ENCODE measurements at places on chromosomes 11 and 22.

DNA sequence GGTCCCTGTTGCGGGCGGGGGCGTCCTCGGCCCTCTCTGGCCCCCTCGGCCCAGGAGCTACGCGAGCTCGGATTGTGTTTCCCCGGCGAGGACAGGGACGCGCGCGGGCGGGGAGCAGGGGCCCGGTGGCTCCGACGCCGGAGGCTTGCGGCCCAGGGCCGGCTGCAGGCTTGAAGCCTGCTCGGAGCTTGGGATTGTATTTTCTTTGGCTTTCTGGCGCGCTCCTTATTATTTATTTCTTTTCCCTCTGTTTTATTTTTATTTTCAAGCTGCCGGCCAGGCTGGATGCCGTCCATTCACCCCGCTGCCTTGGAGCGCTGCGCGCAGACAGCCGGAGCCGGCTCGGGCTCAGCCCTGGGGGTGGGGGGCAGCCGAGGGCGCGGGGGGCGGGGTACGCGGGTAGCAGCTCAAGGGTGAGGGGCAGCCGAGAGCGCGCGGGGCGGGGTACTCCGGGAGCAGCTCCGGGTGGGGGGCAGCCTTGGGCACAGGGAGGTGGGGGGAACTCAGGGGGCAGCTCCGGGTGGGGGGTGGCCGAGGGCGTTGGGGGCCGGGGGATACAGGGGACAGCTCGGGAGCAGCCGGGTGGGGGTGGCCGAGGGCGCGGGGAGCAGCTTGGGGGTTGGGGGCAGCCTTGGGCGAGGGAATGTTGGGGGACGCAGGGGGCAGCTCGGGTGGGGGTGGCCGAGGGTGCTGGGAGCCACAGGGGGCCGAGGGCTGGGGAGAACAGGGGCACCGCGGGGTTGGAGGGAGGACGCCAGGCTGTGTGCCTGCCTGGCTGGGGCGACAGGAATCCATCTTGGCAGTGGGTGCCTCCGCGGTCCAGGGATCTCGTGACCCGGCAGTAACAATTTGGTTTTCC lies 42.7 kb downstream of the KCNJ1 start:
- DNase-seq: no peak

DNA sequence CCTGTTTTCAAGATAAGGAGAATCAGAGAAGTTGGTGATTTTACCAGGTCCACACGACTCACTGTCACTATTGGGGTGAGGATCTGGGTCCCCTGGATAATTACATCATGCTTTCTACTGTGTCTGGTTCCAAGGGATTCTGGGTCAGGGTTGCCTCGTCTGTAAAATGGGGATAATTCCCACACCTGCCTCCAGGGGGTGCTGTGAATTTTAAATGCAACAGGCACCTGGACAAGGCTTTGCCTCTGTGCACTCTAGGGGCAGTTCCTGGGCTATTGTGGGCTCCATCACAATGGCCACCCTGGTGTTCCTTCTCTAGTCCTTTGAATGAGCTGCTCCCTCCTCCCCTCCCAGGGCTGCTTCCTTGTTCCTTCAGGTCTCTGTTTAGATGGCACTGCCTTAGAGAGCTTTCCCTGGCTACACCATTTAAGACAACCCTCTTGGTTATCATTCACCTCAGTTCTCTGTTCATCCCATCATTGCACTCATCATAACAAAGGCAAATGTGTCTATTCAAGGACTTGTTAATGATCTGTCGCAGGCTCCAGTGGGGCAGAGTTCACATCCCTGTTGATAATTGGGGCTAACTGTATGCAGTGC lies 178.6 kb downstream of the MIAT start:
- DNase-seq: no peak

DNA sequence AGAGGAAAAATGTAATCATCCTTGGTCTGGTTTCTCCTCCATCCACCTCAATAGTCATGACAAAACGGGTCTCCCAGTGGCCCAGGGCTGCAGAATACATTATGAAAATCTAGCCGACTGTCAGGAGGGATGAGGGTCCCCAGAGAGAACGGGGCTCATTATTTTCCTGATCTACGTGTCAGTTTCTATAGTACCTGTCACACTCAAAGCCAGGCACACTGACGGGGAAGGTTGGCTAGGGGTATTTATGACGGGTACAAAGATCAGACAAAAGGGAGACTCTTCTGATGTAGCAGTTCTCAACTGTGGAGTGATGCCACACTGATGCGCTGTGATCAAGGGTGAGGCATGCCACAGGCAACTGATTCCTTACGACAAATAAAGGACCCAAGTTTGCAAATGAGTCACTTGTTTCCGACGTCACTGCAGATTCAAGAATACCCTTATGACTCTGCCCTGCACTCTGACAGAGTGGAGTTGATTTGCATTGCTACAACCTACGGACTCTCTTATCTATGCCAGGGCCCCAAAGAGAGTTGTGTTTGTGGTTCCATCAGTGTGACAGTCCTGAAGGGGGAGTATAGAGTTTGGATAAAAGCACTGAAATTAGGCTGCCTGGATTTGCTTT lies 188.2 kb upstream of the TBCEL start:
- DNase-seq: no peak

DNA sequence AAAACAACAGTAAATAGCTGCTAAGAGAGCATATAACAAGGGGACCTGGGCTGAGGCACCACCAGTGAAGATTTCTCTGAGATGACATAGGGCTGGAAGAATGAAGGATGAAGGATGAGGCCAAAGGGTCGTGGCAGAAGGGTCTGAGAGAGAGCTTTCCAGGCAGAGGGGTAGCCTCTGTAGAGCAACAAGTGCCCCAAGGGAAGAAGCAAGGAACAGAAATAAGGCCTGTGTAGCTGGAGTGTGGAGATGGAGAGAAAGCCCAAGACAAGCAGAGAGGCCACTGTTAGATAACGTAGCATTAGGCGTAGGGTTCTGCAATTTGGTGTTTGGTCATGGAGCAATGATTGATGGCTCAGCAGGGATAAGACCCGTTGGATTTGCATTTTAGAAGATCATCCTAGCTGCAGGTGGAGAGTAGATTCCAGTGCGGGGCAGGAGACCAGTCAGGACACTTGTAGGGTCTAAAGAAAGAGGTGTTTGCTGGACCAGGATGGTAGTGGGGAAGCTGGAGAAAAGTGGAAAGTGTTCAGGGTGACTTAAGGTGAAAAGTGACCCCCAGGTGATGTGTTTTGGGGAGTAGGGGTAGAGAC lies 47.6 kb downstream of the EXPH5 start:
- DNase-seq: no peak

- no peak for DNase-seq
These were observed 162.7 kb downstream of the BARX2 start for GRCh38 chr11:129538323-129538722.

GRCh38 chr11:32092581-32093170 lies 1.8 kb downstream of the RCN1 start:
- DNase-seq: no peak

- DNase-seq: no peak
These were observed 1.8 kb downstream of the LDHAL6A start for GRCh38 chr11:18457450-18457849.

DNA sequence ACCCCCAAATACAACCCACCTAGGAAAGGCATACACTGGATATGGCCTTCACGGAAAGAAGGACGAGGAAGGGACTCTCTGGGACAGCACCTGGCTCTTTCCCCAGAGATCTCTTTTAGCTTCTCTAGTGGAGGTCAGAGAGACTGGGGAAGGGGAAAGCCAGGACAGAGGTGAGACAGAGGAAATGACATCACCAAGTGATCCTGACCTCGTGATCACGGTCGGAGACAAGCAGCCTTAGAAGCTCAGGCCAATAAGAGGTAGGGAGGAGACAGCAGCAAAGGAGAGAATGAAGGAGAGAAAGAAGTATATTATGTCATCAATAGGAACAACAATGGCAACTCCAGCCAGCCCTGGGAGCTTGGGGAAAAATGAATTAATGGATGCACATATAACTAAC lies 15.4 kb upstream of the TMPRSS13 start:
- DNase-seq: no peak

GRCh38 chr11:70423523-70424505 lies 25.5 kb downstream of the CTTN start:
- DNase-seq: no peak

DNA sequence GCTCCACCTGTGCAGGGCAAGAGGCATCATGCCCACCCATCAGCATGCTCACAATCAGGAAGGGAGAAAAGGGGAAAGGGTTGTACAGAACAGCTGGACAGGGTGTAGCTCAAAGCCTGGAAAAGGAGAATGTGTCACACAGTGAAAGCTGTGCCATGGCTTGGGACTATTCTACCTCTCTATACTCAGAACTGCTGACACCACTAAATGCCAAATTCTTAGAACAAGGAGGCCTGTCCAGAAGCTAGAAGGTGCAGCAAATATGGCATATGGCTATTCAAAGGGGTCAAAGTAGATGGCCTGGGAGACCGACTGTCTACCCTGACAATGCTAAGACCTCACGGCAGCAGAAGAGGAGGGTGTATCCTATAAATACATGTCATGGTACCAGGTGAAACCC lies 12.8 kb downstream of the HPS4 start:
- DNase-seq: no peak

DNA sequence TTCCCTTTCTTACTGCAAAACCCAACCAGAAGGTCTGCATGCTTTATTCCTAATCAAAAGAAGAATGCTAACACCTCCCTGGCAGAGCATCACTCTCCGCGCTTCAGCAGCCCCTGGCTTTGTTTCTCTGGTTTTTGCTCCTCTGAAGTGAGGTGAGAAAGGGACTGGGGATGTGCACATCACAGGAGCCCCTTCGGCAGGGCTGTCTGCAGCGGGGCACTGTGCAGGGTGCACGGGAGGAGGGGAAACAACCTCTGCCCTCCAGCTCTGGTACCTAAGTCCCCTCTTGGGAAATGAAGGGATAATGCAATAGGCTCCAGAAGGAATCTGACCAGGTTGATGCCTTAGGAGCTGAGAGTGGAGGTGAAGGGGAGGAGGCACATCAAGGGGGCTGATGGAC lies 312.7 kb downstream of the NTM start:
- DNase-seq: no peak

GRCh38 chr22:38782402-38783094 lies 11.4 kb downstream of the DNAL4 start:
- DNase-seq: no peak

- DNase-seq: no peak
These were observed 1.0 kb downstream of the CBX7 start for GRCh38 chr22:39151329-39151975.

DNA sequence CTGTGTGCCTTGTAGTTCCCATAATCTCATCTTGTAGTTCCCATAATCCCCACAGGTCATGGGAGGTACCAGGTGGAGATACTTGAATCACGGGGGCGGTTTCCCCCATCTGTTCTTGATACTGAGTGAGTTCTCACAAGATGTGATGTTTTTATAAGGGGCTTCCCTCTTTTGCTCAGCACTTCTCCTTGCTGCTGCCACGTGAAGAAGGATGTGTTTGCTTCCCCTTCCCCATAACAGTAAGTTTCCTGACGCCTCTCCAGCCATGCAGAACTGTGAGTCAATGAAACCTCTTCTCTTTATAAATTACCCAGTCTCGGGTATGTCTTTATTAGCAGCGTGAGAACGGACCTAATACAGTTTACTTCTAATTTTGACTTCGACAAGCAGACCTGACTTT lies 14.0 kb upstream of the SMIM38 start:
- DNase-seq: no peak

DNA sequence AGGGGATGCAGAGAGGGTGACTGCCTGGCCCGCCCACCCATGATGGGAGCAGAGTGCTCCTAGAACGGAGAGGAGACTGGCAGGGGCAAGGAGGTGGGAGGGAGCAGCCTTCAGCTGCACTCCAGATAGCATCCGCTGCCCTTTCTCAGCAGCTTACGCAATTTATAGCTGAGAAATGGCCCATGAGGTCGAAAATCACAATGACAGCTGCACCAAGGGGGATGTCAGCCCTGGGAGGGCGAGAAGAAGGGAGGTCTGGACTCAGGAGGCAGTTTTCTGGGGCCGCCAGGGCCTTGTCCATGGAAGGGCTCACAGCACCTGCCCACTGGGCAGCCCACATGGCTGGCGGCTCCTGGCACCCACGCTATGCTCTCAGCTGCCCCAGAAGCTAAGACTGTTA lies 17.6 kb upstream of the MOB2 start:
- no peak for DNase-seq

DNA sequence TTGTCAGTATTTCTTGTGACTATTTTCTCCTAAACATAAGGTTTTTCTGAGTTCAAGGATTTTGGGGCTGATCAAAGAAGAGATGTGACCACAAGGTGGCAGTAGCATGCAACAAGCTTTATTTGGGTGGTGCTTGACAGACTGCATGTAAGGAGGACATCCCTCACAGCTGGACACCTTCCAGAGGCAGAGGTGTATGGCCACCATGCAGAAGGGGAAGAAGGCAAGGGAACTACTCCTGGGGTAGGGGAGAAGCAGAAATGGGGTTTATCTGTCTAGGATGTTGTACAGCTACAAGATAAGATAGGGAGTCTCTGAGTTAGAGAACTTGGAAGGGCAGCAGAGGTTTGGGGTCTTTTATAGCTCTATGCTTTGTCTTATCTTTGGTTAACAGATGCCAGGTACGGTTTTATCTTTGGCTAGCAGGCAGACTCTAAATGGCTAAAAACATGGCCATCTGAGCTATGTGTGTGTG lies 5.1 kb upstream of the BIRC2 start:
- DNase-seq: peak; percentile 49

DNA sequence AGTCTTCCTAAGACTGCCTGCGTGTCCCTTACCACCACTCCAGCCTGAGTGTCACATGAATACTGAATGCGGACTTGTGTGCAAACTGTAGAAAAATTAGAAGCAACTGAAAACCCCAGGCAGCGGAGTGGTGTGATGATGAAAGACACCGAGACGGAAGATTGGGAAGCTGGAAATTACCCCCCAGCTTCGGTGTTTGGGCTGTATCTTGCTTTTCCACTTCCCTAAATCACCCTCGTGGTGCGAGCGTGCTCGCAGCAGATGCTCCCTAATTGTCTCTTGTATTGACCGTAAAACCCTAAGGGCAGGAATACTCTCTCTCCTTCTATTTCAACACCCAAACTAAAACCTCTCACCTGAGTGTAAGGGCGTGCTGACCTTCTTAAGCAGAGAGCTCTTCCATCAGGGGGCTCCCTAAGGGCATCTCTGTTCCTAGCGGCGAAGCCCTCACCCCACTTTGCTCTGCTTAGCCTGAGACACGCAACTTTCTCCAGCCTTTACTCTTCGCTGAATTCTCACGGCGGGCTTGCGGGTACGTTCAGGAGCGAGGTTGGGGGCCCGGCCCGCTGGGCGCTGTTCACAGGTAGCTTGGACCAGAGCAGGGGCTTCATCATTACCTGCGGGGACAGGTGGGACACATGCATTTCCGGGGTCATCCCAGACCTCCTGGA lies 62.4 kb downstream of the CRYBB2 start:
- no peak for DNase-seq

- no peak for DNase-seq
These were observed 7.5 kb downstream of the ELMOD1 start for GRCh38 chr11:107598225-107599139.

Measured in activated effector memory CD4-positive, alpha-beta T cell treated with Interleukin-2 at 50 U/mL for 16 hours (primary cell).